ENCODE measurements at places on chromosomes 3 and 15. TPM values are rescaled to one million over a fixed set of nuclear protein-coding genes. Genes with fewer than 3 reads are reported as not detected.

Gene GPR176
- polyA plus RNA-seq, result 17.5 TPM

Gene TMEM158
- 5.5 TPM for polyA plus RNA-seq

Gene COL6A5
- 0.07 TPM for polyA plus RNA-seq

Gene TNNC1
- polyA plus RNA-seq, result 9.6 TPM

Gene CCDC80
- 110 TPM for polyA plus RNA-seq

Gene GUCA1C
- polyA plus RNA-seq, result 0.18 TPM

Gene XCR1
- 0.12 TPM for polyA plus RNA-seq

Gene TMEM207
- 17.6 TPM for polyA plus RNA-seq

Gene CYP19A1
- polyA plus RNA-seq, result 0.21 TPM

Gene ACTRT3
- polyA plus RNA-seq, result 5.2 TPM

Gene HHLA2
- 18.3 TPM for polyA plus RNA-seq

DNA sequence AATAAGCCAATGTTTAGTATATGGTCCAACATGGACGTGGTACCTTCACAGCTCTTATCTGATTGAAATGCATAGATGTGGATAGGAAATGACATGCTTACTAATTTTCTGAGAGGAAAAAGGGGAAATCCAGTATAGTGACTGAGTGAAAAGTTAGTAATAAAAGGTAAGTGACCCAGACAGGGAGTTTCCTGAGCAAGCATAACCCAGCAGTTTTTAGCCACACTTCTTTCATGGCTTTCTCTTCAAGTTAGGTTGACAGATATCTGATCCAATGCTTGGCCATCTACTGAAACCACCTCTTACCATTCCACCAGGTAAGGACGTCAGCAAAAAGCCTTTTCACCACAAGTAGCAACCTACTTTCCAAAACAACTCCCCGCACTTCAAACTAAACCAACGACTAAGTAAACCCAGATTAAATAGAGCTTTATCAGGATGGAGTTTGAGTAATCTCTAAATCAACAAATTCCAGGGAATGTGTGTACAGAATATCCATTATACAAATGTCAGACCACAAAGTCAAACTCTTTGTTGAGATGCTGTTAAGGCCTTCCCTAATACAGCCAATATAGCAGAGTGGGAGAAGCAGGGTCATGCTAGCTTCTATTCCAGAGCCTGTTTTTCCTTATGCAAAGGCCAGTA is 329.7 kb downstream of the RORA start:
- DNase-seq, result no peak

- DNase-seq, result no peak
Observed at GRCh38 chr15:39730552-39730951, 52.1 kb downstream of the FSIP1 start.

DNA sequence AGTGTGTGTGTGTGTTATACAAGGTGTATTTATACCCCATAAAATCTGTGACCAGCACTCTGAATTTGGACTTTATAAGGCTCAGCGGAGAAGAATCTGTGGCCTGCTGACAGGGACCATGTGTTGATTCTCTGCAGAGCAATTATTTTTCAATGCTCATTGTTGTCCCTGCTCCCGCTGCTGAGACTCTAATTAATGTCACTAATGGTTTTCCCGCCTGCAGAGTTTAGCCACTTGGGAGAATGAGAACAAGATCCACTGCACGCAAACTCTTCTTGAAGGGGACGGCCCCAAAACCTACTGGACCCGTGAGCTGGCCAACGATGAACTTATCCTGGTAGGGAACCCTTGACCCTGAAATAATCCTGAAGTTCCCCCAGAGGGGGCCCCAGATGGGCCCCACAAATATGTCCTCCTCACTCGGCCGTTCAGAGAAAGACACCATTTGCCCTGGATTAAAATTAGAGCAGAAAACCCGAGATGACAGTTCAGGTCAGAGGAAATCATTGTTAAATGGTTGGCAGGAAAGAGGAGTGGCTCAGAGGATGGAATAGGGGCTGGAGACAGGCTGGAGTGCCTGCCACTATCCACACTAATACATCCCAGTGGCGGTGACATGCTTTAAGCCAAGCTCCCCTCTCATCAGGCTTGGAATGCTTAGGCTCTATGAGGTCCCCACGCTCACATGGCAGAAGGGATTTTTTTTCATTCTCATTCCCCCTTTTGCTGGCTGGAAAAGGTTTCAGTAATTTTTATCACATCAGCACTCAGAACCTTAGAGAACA is 3.3 kb downstream of the CRABP1 start:
- no peak for DNase-seq

DNA sequence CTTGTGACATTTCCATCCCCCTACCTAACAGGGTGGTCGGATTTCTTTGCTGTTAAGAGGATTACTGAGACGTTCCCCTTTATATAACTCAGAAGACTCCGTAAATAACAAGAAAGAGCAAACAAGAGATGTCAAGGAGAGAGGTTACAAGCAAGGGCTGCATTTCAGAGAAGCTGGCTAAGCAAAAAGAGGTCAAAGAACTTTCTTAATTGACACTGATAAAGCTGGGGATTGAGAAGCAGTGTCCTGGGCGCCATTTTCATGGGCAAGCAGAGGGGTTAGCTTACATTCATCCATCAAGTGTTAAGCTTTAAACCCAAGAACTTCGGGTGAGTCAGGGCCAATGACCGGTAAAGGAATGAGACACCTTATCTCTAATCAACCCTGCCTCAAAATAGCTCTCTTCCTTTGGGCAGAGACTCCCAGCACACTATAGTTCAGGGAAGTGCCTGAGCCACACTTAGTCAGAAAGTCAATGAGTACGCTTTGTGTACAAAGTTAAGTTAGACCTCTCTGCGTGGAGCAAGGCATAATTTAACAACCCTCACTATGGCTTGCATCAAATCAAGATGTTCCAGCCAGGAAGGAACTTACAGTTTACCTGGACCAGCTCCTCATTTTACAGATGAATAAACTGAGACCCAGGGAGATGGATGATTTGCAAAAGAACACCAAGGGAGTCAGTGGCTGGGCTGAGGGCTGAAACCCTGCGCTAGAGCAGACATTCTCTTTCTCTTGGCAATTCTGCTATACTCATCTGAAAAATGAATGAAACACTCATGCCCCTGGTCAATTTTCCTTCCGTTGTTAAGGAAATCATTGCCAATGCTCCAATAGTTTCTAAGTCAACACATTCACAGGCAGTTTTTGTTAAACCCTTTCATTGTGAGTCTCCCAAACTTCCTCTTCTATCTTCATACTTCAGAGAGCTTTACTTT is 44.6 kb downstream of the CCNL1 start:
- no peak for DNase-seq

- no peak for DNase-seq
Observed at GRCh38 chr3:159252274-159252673, 450.4 kb downstream of the MFSD1 start.

DNA sequence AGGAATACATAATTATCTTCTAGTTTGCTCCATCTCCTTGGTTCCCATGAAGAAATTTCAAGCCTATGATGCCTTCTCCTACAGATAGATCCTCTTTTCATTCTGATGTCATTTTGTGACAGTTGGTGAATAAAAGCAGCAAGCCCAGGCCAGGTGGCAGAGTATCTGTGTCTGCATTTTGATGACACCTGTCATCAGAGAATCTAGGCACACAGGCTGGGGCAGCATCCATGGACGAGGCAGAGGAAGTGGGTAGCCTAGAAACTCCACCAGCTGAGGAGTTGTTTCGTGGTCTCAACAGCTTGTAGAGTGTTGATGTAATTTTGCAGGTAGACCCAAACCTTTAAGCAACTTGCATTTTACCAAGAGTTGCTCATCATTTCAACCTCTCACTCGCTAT is 269.8 kb downstream of the FEZF2 start:
- DNase-seq, result no peak

DNA sequence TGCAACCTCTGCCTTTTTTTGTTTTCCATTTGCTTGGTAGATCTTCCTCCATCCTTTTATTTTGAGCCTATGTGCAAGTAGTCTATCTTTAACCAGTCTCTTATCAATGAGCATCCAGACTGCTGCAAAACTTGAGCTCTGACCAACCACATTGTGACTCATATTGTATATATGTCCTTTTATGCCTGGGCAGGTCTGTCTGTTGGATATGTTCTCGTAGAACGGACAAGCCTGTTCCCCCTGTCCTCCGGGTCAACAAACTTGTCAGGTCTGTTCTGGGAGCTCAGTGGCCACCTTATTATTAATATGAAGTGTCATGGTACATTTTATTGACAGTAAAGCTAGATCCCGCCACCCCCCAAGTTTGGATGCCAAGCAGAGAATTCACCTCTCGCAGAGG is 252.9 kb upstream of the ST8SIA2 start:
- DNase-seq, result no peak

- no peak for DNase-seq
Observed at GRCh38 chr15:62951481-62951880, 91.1 kb upstream of the TPM1 start.

GRCh38 chr3:23805210-23805632 is 534 bp upstream of the UBE2E1 start:
- DNase-seq, result no peak

GRCh38 chr3:5846261-5846660 is 658.8 kb downstream of the EDEM1 start:
- no peak for DNase-seq

- peak; percentile 13 for DNase-seq
Observed at GRCh38 chr3:161914703-161915417, 418.3 kb downstream of the OTOL1 start.

- DNase-seq, result no peak
Observed at GRCh38 chr3:101667331-101667730, 9.6 kb downstream of the ZBTB11 start.

GRCh38 chr3:25478964-25479726 is 51.1 kb downstream of the RARB start:
- DNase-seq, result no peak
